ENCODE measurements at places on chromosomes 3 and 15.

GRCh38 chr3:35385271-35385670 lies 254.1 kb upstream of the ARPP21 start:
- no peak for DNase-seq

- no peak for DNase-seq
These were observed 32.2 kb downstream of the ARMC8 start for GRCh38 chr3:138219255-138219654.

GRCh38 chr3:186618318-186618938 lies 5.6 kb downstream of the AHSG start:
- no peak for DNase-seq

DNA sequence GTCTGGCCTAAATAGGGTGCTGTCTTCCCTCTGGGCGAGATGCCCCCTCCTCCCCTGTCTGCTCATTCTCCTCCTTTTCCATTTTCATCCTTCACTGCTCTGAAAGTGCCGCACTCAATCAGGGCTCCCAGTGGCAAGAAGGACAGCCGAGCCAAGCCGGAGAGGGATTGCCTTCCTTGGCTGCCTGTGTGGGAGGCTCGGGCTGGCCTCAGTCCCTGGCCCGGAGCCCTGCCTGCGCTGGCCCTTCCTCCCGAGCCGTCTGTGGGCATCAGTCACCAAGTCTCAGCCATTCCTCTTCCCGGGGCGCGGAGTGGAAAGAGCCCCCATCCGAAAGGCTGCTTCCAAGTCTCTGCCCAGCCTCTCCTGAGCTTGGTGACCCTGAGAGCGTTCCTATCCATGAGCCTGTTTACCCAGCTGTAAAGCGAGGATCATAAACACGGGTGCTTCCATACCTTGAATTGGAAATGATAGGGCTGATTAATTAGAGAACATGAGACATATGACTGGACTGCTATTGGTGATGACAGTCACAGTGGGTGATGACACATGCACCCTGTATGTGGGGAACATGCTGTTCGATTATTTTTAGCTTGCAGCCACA lies 59.1 kb upstream of the TLE3 start:
- no peak for DNase-seq

DNA sequence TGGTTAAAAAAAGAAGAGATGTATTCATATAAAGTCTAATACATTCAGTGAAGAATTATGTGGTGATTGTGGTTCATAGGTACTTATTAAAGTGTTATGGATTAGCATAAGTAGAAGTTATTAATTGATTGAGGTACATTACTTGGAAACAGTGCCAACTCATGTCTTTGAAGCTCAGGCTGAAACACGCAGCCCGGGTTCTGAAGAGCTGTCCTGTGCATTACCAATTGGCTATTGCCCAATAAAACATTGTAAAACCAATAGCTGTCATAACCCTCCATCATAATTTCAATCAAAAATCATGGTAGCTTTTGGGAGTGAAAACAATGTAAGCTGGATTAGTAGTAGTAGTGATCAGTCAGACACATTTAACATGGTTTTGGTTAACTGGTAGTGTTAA lies 560.1 kb downstream of the MCTP2 start:
- no peak for DNase-seq

DNA sequence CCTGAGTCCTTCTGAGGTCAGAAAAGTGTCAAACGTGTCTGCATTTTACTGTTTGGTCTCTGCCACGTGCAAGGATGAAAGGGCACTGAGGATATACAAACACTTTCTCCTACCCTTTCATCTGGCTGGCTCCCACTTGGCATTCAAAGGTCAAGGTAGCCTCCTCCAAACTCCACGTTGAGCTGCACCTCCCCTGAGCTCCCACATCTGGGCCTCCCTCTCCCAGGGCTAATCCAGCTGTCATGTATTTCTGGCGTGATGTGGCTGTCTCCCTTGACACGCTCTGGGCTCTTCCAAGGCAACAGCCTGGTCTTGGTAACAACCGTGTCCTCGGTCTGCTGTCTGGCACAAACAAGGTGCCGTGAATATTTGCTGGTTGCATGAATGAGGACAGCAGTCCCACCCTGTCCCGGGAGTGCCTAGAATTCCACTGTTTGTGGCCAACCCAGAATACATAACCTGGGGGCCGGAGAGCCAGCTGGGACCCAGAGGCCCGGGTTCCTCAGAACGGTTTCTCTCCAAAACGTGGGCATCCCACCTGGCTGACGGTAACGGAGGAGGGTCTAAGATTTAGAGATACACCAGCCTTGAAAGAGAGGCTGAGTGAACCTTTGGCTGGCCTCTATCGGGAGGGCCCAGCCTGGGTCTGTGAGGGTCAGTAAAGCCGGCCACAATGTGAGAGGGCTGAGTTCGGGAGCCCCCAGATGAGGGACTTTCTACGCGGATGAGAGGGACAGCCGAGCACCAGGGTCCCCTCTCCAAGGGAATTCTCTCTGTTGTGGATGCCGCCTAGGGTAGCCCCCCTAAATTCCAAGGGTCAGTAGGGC lies 767 bp downstream of the GLT8D1 start:
- DNase-seq = no peak

DNA sequence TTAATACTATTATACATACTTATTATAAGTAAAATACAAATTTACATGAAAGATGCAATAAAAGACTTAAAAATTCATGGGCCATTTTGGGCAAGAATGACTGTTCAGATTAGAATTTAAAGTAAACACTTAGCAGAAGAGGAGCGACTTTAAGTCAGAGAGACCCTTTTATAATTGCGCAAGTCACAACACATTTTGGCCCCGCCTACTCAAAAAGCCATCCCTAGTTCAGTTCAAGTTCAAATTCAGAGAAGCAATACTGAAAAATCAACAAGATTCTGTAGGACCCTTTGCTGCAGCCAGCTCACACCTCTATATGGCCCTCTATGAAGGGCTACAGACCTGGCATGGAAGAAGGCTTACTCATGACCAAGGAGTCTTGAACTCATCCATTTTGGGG lies 64.6 kb downstream of the PEAK1 start:
- DNase-seq = no peak

- DNase-seq = no peak
These were observed 957.1 kb downstream of the FHIT start for GRCh38 chr3:60294181-60294580.

DNA sequence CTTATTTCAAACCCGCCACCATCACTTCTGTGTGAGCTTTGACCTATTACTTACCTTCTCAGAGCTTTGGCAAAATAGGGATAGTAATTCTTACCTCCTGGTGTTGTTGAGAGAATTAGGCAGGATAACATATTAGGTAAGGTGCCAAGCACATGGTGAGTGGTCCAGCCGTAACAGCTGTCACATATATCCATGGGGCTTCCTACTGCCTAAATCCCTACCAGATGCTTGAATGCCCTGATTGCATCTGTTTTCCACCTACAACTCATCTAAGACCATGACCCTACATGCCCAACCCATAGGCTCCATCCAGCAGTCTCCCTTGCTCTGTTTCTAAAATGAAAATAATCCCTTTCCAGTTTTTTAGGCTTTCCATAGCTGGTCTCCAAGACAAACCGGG lies 162.3 kb upstream of the NR2E3 start:
- DNase-seq = no peak

GRCh38 chr15:75364881-75365280 lies 3.5 kb downstream of the MAN2C1 start:
- no peak for DNase-seq

DNA sequence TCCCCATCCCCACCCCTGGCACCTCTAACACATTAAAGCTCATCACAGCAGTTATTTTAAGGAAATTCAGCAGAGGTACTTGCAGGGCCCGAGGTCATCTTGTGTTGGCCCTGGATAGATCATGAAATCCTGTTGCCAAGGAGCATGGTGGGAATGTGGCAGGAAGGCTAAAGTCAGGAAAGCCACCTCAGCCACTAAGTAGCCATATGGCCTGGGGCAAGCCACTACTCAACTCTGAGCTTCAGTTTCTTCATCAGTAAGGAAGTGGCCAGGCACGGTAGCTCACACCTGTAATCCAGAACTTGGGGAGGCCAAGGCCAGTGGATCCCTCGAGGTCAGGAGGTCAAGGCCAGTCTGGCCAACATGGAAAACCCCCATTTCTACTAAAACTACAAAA lies 55.9 kb downstream of the LIPC start:
- no peak for DNase-seq

- no peak for DNase-seq
These were observed 13.3 kb downstream of the ETV5 start for GRCh38 chr3:186095561-186096081.

DNA sequence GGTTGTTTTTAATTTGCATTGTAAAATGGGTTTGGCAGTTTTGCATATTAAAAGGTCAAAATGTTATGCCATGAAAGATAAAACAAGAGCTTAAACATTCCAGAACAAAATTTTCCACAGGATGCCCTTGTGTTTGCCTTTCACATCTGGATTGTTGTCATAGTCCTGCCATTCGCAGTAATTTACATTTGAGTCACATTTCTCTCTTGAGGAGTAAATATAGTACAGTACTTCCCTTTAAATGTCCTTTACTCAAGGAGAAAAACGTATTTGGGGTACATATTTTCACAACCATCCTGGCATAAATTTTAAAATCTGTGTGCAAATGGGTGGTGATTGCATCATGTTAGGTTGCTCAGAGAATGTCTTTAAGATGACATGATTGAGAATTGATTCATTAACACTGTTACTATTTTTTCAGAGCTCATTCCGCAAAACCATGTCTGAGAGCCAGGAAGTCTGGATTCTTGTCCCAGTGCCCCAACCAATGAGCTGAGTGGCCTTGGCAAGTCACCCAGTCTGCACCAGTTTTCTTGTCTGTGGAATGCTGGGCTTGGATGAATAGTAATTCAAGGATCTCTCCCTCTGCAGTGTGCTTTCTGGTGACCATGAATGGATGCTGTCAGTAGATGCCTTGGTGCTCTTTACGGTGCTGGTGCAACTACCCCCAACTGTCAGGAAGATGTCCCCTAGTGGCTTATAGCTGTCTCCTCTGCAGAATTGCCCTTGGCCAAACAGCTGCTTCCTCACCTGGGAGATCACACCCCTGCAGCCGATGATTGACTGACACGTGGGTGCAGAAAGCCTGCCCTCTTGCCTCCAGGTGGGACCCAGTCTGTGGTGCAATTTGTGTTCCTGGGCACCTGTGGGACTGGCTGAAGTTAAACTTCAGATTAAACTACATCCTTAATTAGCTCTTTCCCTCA lies 43.0 kb downstream of the ABHD5 start:
- DNase-seq = no peak

- DNase-seq = no peak
These were observed 20.3 kb upstream of the UACA start for GRCh38 chr15:70783610-70784022.

DNA sequence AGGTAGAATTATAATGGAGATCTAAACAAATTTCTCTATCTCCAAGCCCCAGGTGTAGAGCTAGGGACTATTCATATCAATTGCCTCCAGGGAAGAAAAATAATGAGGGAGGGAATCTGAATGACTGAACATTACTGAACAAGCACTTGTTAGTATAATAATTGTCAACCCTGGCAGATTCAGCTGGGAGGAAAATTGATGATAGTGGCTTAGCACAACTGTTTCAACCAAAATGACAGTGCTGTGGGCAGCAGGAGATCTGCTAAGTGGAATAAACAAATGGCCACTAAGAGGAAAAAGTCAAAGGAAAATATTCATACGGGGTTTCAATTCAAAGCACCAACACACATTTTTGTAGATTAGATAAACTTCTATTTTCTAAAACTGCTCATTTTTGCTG lies 294.9 kb upstream of the ZNF385D start:
- no peak for DNase-seq

DNA sequence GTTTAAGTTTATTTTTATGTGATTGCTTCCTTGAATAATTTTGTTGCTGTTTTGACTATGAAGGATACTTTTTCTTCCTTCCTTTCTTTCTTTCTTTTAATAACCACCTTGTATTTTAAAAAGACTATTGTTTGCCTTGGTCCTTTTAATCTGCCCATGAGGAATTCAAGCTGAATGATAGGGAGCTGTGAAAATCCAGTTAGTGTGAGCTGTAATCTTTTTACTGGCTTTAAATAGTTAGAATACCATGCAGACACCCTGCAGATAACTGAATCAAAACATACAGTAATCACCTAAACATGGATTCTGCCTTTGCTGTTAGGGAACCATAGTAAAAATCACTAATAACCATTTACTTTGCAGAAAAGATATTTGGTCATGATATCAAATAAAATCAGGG lies 110.7 kb downstream of the RSRC1 start:
- DNase-seq = no peak

DNA sequence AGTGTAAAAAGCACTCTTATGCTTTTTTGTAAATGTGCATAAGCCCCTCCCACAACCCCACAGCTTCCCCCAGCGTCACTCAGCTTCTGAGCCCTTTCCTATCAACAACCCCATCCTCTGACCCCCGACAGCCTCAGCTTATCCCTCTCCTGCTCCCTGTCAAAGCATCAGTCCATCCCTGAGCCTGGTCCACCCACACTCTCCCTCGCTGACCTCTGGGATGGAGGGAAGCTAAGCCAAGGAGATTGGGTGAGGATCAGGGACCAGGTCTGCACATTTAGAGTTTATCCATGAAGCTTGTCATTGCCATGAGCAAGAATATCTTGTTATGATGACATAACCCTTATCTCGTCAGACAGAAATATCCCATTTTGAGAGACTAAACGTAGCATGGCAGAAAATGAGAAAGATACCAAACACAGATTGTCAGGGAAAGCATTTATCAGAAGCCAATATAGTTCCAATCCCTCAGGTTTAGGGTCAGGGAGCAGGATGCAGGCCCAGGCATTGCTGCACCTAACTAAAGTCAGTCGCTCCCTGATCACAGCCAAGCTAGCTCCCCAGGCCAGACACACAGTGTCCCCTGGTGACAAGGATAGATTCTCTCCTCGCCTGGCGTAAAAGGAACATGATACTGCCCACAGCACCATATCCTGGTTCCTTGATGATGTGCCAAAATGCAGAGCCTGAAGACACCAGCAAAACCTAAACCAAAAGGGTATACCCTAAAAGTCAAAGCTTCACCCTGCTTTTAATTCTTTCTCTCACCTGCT lies 66.9 kb downstream of the DCLK3 start:
- DNase-seq = no peak

GRCh38 chr3:120558771-120559241 lies 37.3 kb upstream of the NDUFB4 start:
- peak; percentile 71 for DNase-seq

DNA sequence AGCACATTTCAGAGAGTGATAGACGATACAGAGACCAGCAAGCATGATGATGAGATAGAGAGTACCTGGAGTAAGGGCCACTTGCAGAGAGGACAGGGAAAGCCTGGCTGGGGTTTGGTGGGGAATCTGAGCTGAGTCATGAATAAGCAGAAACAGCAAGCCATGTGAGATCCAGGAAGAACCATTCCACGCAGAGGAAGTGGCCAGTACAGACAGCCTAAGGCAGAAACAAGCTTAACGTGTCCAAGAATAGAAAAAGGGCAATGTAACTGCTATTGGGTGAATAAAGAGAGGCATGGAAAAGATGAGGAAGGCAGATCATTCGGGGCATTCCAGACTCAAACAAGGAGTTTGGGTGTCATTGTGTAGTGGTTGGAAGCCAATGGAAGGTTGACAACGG lies 816.3 kb upstream of the CFAP20DC start:
- no peak for DNase-seq

GRCh38 chr3:111859974-111860859 lies 1.2 kb downstream of the PHLDB2 start:
- DNase-seq = peak; percentile 16

- no peak for DNase-seq
These were observed 20.0 kb downstream of the EFCC1 start for GRCh38 chr3:129021140-129021551.

GRCh38 chr15:74776821-74777768 lies 4.8 kb upstream of the CSK start:
- no peak for DNase-seq

GRCh38 chr15:63884953-63885352 lies 51.2 kb upstream of the HERC1 start:
- DNase-seq = no peak

- no peak for DNase-seq
These were observed 394.8 kb downstream of the FHIT start for GRCh38 chr3:60856257-60857046.
